ENCODE measurements at places on chromosomes 11 and 22. TPM values are rescaled to one million over a fixed set of nuclear protein-coding genes. Genes with fewer than 3 reads are reported as not detected.

PATE4 gene
- not detected for polyA plus RNA-seq

OR4P4 gene
- polyA plus RNA-seq, result 0.08 TPM

DNA sequence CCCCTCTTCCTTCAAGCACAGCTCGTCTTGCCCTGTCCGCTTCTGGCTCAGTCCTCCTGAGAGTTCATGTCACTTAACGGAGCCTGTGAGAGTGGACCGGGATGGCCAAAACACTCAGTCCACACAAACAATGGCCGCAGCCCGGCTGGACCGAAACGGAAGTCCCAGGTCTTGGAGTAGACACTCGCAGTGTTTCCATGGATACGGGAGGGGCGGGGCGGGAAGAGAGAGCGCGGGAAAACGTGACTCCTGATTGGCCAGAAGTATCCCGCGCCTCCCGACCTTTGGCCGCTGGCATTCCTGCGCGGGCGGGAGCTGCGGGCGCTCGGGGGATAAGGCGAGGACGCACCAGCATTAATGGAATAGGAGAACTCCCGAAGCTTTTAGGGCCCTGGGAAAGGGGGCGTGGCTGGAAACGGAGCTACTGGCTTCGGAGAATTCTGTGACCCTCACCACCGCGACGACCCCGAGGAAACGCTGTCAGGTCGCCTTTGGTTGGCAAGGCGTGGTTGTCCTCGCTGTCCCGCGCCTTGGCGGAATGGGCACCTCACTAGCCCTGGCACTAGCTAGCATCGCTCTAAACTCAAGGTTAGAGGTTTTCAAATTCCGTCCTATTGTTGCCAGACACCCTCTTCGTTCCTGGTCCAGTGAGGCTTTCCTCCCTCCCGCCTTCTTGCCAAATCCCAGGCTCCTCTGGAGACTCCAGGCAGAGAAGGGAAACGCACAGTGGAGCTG lies at the start of the genes NLRP14 and ZNF214:
Gene NLRP14, plus strand, starts transcription at position 297 of the 735 bp plus-strand sequence. CDS start 18,108 bp downstream, outside the sequence.
Gene ZNF214, minus strand, starts transcription at position 164 of the 735 bp plus-strand sequence. CDS start 17,511 bp downstream, outside the sequence.
- peak; percentile 92 for DNase-seq

GRCh38 chr11:108135845-108136544 lies 14.6 kb downstream of the ACAT1 start:
- no peak for DNase-seq

GRCh38 chr11:135008001-135008405 lies 596.0 kb upstream of the B3GAT1 start:
- no peak for DNase-seq

Data from left renal pelvis (tissue), 4 donors.